Esophagus squamous epithelium (tissue), 5 donors: ENCODE measurements at places on chromosomes 16 and 17.

- DNase-seq = no peak
Observed at GRCh38 chr16:65469116-65469515, 347.3 kb upstream of the CDH11 start.

- no peak for DNase-seq
Observed at GRCh38 chr16:80719573-80719972, 84.8 kb downstream of the CDYL2 start.

DNA sequence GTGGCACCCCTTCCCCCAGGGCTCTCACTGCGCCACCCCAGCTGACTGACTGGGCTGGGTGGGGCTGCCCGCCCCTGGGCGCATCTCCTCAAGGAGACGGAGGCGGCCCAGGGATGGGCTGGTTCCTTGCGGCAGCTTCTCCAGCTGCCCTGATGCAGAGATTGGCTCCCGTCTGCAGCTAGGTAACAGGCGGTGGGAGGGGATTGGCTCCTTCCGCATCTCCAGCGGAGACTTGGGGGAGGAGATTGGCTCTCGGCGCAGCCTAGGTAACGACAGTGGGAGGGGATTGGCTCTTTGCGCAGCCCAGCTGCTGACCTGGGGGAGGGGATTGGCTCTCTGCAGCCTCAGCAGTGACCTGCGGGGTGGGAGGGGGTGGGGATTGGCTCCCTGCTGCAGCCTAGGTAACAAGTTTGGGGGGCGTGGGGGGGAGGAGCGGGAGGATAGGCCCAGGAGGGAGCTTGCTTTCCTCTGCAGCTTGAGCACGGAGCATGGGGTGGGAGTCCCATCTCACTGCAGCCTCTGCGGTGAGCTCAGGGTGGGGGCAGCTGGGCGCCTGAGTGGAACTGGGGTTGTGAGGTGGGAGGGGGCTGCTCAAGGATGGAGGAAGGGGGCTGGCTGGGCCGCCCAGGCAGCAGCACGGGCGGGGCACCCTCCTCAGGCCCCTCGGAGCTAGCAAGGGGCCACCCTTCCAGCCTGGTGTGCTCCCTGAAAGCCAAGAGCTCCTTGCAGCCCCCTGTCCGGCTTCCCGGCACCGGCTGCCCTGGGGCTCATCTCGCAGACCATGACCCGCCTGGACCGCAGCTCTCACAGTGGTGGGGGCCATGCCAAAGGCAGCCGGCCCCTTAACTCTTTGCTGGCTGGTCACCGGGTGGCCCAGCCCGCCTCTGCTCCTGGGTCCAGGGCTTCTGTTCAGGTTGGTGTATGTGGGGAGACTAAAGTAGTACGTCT is 6.4 kb downstream of the NFE2L1 start:
- no peak for DNase-seq

GRCh38 chr17:14302431-14303099 is 1.7 kb downstream of the HS3ST3B1 start:
- DNase-seq = no peak

DNA sequence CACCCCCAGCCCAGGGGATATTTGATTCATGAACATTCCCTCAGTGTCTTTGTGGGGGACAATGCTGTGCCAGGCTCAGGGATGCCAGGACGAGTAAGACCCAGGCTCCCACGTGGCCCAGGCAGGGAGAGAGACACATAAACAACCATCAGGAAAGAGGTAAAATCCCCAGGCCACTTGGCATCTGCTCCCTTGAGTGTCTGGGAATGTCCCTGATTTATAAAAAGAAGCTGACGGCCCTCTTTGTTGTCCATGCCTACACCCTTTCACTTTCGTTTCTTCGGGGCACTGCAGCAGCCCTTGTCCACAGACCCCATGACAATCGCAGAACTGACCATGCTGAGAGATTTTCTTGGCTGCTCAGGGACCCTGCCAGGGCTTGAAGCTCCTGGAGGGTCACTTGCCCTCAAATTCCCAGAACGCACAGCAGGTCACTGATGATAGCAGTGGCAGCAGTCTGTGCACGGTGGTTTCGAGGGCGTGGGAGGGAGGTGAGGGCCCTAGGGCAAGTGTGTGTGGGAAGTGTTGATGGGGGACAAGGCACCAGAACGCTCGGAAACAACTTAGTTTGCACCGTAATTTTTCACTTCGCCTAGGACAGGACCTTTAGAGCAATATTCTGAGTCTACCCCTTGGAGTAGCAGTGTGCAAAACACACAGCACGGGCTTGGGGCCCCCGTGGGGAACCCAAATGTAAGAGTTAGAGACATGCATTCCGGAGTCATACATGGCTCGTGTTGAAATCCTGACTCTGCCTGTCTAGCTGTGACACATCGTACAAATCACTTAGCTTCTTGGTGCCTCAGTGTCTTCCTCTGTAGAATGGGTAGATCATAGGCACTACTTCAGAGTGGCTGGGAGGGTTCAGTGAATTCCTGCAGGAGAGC is 4.7 kb downstream of the NOD2 start:
- no peak for DNase-seq

DNA sequence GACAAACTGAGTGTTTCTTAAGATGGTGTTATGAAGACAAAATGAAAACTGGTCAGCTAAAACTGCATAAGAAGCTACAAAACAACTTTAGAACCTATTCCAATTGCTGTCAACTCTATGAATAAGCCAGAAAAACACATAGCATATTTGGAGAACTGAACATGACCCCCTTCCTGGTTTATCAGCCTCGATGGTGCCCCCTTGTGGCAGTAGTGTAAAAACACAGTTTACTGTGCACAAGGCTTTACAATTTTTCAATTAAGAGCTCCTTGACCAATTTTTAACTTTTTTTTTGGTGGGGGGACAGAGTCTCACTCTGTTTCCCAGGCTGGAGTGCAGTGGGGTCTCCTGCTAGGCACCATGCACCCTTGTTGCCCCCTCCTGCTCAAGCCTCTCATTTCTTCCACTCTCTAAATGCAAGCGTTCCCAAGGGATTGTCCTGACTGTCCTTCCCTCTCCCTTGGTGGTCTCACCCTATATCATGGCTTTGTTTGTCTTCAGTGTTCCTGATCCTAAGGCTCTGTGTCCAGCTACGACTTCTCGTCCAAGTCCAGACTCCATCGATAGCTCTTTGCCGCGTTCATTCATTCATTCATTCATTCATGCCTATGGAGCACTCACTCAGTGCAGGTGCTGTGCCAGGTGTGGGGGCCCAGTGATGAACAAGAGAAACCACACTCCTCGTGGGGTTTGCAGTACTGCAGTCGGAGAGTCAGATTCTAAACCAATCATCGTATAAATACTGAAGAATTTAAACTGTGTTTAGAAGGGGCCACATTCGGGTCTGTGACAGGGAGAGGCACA is 7.5 kb downstream of the EIF1 start:
- no peak for DNase-seq

- DNase-seq = no peak
Observed at GRCh38 chr17:2784864-2785263, 11.4 kb upstream of the RAP1GAP2 start.

DNA sequence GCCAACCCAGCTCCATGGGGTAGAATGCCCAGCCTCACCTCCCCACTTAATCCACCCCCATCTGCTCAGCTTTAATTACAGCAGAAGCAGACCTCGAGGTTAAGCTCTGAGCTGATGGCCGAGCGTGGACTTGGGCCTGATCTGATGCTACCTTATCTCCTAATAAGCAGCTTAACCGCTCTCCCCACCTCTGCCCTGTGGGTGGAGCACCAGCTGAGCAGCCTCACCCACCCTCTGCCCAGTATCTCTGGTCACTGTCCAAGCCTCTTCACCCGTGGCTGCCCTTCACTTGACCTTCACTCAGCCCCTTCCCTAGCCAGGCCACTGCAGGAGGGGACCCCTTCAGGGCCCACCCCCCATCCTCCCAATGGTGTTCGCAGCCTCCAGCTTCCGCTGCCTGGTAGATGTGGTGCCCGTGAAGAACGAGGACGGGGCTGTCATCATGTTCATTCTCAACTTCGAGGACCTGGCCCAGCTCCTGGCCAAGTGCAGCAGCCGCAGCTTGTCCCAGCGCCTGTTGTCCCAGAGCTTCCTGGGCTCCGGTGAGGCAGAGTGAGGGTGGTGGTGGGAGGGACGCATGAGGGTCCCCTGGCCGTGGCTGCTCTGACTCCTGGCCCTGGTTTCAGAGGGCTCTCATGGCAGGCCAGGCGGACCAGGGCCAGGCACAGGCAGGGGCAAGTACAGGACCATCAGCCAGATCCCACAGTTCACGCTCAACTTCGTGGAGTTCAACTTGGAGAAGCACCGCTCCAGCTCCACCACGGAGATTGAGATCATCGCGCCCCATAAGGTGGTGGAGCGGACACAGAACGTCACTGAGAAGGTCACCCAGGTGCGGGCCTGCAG is 6.8 kb downstream of the KCNH6 start:
- no peak for DNase-seq
